ENCODE measurements at places on chromosomes 13 and 19.

DNA sequence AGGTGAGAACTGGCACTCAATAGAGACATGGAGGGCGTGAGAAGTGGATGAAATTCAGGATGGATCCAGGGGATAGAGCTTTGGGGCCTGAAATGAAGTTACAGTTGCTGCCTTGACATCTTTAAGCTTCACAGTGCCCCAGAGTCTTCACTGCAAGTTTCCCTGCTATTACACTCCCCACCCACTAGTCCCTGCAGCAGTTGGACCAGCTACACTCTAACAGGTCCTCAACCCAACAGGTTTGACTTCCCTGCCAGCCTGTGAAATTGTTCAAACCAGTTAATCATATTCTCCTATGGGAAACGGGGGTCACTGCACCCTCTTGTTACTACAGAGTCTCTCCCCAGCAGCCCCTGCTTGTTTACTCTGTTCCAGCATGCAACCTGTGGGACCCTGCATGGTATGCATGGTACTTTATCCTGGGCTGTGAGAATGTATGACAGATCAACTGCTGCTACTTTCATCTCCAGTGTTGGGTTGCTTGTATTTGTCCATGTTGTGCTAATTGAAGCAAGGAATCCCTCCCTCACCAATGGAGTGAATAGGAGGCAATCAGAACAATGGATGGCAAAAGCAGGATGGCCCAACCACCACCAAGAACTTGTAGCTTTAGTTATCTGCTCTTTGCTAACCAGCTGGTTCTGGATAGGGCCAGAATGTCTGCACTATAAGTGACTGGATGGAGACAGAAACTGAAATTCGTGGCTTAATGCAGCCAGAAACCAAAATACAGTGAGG lies 314.2 kb downstream of the OLFM4 start:
- no peak for DNase-seq

- DNase-seq: no peak
Observed at GRCh38 chr13:20171364-20171763, 10.5 kb upstream of the GJA3 start.

- DNase-seq: no peak
Observed at GRCh38 chr19:14746886-14747285, 31.5 kb downstream of the ADGRE2 start.

DNA sequence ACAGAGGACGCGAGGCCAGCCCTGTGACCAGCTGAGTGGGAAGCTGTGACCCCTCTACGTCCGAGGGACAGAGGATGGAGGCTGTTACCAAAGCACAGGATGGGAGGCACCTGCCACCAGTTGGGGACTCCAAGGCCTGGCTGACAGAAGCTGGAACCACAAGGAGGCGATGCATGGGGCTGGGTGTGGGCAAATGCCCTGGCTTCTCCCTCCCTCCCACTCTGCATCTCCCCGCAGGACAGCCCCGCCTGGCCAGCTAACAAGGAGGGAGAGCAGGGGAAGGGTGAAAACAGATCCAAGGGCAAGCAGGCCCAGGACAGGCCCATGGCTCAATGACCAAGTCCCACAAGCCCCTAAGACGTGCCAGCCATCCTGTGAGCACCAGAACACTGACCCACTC lies 28.6 kb downstream of the AKT2 start:
- DNase-seq: no peak
